ENCODE measurements at places on chromosomes 7 and 10.

- DNase-seq = no peak
Observed at GRCh38 chr7:138667535-138668228, 33.5 kb downstream of the SVOPL start.

- no peak for DNase-seq
Observed at GRCh38 chr10:93608421-93608820, 3.9 kb upstream of the PDE6C start.

- DNase-seq = no peak
Observed at GRCh38 chr10:69766161-69766910, 35.4 kb upstream of the COL13A1 start.

DNA sequence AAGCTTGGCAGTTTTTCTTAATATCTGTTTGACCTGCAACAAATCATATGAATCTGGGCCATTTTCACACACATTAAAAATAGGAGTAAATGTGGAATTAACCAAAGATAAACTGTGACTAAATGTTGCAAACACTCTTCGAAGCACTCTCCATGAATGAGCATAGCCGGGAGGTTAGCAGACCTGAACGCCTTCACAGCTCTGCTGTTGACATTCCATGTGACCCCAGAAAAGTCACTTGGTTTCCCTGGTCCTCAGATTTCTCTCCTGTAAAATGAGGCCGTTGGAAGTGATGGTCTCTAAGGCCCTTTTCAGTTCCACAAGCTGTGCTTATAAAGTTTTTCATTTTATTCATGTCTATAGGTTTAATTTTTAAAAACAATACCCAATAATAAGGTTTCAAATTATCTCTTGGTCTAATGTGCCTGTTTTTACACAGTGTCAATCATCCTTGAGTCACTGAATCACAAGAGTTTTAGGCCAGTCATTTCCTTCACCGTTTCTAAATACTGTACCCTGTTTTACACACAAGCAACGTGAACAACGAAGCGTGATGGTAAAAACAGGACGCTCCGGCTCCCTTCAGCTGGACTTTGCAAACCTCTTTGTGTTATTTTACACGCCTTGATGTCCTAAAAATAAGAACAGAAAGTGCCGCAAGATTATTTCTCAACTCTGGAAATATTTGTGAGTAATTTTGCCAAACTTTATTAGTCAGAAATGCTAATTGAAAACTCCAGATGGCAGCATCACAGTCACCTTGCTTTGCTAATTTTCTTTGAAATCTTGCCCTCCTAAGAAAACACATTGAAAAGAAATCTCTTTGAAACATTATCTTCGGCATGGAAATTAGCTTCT, 38.6 kb upstream of the MET start:
- no peak for DNase-seq

GRCh38 chr10:132879408-132880127, 62.8 kb downstream of the CFAP46 start:
- DNase-seq = no peak

DNA sequence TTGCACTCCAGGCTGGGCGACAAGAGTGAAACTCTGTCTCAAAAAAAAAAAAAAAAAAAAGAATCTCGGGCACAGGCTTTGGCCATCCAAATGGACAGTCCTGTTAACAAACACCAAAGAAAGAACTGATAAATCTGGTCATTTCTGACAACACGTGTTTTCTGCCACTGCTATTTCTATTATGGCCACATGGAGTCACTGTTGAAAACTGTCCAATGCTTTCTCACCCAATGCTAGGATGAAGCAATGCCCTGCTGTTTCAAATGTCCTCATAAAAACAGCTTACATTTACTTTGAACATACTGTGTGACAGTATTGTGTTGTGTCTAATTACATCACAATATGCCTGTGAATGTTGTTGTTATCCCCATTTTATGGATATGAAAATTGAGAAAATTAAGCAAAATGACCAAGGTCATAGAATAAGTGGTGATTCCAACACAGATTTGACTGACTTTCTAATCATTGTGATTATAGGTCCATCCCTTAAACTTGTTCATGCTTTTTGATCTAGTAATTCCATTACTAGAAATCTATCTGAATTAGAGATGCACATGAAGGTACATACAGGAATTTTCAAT, 19.9 kb upstream of the MAP3K8 start:
- no peak for DNase-seq

- DNase-seq = no peak
Observed at GRCh38 chr7:43693687-43694398, 35.5 kb downstream of the COA1 start.

DNA sequence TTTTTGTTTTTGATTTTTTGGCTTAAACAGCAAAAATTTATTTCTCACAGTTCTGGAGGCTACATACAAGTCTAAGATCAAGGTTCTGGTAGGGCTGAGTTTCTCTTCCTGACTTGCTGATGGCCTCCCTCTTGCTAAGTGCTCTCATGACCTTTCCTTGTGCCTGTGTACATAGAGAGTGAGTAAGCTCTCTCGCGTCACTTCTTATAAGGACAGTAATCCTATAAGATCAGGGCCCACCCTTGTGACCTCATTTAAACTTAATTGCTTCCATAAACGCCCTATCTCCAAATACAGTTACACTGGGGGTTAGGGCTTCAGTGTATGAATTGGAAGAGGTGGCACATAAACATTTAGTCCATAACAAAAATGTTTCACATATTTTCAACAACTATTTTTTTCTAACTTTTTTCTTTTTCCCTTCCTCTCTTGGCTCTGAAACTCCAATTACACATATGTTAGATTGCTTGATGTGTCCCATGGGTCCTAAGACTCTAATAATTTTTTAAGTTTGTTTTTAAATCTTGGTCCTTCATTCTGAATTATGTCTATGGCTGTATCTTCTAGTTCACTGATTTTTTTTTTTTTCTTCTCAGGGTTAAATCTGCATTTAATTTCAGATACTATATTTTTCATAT, 149.8 kb downstream of the HBP1 start:
- no peak for DNase-seq

Data from activated T-cell treated with anti-CD3 and anti-CD28 coated beads for 1 hour (primary cell).